ENCODE measurements at places on chromosomes 2 and 18.

GRCh38 chr2:120267348-120267747, 14.7 kb downstream of the RALB start:
- no peak for DNase-seq

DNA sequence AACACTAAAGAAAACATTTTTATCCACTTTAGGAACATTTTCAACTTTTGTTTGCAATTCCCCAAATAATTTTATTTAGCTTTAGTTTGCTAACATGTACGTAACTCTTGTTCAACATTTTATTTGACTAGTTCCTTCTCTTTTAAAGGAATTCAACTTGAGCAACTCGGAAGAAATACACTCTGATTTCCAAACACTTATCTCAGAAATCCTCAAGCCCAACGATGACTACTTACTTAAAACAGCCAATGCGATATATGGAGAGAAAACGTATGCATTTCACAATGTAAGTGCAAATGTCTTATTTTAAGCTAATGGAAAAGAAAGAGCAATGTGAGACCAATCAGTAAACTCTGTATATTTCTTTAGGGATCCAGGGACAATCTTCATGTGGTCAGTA, 10.1 kb downstream of the SERPINB10 start:
- DNase-seq: no peak

DNA sequence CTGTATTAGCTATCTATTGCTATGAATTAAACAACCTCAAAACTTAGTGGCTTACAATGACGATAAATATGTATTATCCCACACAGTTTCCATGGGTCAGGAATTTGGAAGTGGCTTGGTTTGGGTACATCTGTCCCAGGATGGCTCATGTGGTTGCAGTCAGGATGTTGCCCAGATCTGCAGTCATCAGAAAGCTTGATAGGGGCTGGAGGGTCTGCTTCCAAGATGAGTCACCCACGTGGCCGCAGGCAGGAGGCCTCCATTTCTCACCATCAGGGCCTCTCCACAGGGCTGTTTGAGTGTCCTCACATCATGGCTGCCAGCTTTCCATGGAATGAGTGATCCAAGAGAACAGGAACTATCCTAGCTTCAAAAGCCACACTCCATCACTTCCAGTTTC, 46.4 kb downstream of the CHRNA1 start:
- DNase-seq: no peak

DNA sequence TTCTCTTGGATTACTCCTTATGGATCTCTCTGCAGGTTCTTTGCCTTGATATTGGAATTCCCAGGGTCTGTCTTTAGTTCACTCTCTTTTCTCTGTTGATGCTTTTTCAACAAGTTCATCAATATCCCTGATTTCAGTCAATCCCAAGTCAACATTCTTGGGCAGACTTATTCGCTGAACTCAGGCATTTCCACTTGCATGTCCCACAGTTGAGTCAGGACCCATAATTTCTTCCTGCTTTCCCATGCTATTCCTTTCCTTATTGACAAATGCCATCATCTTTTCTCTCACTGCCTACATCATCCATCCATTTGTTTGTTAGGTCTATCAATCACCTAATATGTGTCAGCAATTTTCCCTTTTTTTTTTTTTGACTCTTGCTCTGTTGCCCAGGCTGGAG, 11.6 kb downstream of the GPD2 start:
- DNase-seq: no peak

GRCh38 chr2:219261024-219261855, 7.5 kb upstream of the TUBA4A start:
- DNase-seq: no peak
